NCI-H2171 treated with DMSO at 0.1 percent for 48 hours (cell line): ENCODE measurements at places on chromosomes 16 and 17.

DNA sequence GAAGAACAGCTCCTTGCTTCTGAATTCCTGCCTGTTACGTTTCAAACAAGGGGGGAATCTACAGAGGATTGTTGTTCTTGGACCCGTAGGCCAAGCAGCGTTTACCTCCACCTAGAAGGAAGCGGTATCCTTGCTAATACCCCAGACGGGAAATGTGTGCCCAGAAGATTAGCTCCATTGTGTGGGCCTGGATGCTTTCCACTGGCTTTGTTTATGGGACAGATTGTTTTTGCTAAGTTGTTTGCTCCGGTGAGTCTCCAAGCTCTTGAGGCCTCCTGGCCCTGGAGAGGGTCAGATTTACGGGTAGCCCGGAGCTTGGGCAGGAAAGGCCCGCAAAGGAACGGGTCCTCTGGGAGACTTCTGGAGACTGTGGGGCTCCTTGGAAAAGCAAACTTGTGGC lies 28.4 kb upstream of the MRTFB start:
- no peak for DNase-seq

DNA sequence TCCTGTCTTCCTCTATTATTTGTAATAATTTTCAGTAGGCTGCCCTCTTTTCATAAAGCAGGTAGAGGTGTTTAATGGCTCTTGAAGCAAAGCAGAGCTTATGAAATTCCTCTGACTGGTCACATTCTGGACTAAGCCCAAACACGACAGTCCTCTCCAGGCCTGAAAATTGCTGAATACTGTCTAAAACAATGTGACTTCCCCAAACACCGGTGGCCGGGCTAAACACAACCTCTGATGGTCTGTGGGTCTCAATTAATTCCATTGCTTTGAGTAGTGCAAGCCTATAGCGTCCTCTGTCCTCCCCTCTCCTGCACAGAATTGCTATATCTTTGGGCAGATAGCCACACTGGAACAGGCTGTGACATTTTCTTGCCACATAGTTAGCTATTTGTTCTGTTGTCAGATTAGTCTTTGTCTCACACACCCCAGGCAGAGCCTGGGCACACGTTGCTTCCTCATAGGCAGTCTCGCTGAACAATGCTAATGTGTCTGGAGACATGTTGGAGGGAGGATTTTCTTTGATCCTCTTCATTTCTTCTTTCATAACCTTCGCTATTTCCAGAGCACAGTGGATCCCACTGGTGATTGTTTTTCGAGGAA lies 10.8 kb upstream of the SLFN12L start:
- no peak for DNase-seq

DNA sequence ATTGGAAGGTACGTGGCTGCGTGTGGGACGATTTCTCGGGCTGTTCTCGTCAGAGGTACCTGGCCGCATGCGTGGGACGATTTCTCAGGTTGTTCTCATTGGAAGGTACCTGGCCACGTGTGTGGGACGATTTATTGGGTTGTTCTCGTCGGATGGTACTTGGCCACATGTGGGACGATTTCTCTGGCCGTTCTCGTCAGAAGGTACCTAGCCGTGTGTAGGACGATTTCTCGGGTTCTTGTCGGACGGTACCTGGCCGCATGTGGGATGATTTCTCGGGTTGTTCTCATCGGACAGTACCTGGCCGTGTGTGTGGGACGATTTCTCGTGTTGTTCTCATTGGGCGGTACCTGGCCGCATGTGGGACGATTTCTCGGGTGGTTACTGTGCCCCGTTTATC lies 50.1 kb upstream of the GNG13 start:
- no peak for DNase-seq

- DNase-seq: no peak
Observed at GRCh38 chr17:43125967-43126910, 1.1 kb upstream of the BRCA1 start.

- DNase-seq: no peak
Observed at GRCh38 chr16:67975321-67976105, 4.8 kb downstream of the DPEP3 start.

DNA sequence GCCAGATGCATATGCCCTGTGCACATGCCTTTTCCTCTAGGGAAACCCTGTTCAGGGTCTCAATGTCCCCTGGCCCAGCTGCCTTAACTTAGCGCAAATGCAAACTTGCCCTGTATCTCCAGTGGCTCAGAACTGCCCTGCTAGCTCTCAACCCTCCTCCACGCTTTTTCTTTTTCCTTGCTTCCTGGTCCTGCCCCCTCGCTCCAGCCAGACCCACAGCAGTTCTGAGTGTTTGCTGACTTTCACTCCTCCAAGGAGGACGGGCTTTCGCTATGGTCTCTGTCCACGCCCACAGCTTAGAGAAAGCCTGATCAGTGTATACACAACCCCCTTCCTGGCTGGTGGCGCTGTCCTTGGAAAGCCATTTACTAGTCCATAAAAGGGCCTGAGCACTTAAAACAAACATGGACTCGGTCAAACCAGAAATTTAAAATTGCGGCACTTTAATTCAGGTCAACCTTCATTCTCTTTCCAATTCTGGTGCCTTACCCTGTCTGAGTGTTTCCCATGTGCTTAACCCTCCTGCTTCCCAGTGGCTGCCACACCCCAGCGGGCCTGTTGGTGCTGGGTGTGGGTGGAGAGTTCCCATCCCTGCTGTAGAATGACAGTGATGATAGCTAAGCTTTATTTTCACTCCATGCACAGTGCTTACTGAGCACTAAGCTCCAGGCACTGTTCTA lies 15.6 kb upstream of the TMEM98 start:
- no peak for DNase-seq

- no peak for DNase-seq
Observed at GRCh38 chr16:1283296-1283695, 26.1 kb upstream of the UBE2I start.

- no peak for DNase-seq
Observed at GRCh38 chr17:18031955-18032354, 7.0 kb downstream of the ATPAF2 start.

DNA sequence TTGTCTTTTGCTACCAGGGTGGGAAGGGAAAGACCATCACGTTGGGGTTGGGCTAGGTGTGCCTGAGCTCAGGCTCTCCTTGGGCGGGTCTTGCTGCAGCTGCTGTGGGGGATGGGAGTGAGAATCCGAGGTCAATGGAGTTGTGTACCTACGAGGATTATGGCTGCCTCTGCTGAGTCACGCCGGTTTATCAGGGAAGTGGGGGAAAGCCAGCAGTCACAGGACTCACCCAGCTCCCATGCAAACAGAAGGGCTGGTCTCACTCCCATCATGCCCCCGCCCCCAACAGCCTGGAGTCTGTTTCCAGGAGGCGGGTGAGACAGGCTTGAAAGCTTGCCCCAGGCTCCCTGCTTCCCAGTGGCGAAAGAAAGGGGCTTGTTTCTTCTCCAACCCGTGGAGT lies 1259.0 kb upstream of the GOT2 start:
- no peak for DNase-seq

DNA sequence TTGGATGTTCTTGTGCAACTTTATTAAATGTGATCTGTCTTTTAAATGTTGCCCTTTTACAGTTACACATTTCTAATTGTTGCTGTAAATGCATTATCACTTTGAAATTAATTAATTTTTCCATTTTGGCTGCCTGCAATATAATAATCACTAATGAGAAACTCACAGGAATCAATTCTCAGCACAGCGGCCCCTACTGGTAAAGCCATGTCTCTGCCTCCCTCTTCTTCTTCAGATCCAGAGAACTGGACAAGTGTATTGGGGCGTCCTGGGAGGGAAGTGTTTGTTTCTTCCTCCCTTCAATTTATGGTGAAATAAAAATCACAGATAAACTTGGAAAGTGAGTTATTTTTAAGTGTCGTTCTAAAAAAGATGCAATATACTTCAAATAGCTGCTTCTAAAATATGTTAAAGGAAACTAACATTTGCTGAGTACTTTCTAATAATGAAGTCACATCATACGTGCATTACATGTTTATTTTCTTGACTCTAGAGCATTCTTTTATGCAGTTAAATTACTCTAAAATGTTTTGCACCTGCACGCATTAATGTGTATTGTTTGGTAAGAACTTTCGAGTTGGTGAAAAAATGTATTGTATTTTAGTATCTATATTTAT lies 338.0 kb downstream of the WWOX start:
- DNase-seq: peak; percentile 1

DNA sequence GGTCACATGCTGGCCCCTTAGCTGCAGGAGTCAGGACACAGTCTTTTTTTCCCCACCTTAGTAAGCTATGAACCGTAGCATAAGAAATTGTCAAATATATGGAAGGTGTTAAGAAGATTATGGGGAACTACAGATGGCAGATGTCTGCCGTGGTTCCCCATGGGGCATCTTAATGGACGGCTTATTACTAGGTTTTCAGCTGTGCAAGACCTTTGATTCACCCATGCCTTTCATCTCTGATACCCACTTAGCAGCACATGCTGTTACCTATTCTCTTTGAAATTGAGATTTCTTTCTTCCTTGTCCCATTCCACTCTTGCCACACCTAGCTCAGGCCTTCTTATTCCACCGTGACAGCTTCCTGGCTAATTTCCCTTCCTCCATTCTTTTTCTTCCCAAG lies 70.7 kb downstream of the RPTOR start:
- DNase-seq: peak; percentile 75

DNA sequence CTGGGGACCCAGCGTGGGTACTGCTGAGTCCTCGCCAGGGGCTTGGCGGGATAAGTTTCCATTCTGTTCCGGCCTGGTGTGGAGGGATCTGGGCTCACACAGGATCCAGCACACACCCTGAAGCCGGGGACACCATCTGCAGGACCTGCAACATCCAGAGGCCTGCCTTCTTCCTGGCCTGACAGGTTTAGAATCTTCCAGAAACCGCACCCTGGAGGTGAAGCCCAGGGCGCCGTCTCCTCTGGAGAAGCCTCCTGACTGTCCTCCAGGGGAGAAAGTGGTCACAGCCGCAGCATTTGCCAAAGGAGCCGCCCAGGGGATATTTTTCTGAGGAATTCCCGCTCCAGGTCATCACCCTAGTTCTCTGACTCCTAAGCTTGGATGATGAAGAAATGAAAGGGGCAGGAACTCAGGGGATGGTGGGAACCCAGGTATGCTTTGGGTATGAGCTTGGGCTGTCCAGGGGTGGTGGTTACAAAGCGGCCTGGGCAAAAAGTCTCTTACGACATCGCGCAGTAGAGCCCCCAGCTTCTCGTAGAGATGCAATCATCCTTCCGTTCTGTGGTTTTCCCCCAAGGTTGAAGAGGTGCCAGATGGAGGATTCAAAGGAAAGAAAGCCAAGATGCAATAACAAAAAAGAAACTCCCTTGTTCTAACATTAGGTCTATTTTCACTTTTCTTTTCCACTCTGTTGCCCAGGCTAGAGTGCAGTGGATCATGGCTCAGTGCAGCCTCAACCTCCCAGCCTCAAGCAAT lies 9.1 kb upstream of the CRISPLD2 start:
- DNase-seq: no peak

DNA sequence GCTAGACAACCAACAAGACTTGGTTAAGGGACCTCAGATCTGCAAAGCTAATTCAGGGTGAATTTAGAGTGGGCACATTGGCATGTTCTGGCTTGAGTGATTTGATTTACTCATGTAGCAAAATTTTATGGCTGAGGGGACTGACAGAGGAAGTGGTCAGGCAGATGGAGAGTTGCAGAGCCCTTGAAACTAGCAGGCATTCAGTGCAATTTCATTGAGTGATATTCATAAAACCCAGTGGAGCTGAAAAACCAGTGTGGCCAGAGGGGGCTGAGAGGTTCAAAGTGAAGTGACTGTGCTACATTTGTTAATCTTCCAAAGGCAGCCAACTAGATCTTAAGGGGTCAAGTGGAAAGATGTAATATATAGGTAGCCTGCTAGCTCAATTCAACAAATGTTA lies 2.2 kb upstream of the TMEM94 start:
- no peak for DNase-seq
